ENCODE measurements at places on chromosomes 3 and 15.

- DNase-seq: no peak
Observed at GRCh38 chr15:91465696-91466095, 365.6 kb downstream of the SV2B start.

DNA sequence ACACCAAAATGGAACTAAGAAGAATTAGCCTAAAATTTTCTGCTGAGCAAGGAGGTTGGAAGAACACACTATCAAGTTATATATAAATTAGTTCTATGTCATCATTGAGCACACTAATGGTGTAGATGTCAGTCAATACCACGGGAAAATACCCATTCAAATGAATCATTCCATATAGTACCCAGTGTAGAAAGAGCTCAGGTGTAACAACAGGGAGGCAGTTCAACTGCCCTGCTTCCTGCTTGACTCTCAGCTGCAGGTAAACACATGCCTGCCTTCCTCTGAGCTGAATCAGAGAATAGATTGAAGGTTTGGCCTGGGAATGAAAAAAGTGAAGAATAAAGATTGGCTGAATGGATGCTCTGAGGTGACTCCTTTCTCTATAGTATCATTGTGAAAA, 1088.0 kb downstream of the AGBL1 start:
- DNase-seq: no peak

DNA sequence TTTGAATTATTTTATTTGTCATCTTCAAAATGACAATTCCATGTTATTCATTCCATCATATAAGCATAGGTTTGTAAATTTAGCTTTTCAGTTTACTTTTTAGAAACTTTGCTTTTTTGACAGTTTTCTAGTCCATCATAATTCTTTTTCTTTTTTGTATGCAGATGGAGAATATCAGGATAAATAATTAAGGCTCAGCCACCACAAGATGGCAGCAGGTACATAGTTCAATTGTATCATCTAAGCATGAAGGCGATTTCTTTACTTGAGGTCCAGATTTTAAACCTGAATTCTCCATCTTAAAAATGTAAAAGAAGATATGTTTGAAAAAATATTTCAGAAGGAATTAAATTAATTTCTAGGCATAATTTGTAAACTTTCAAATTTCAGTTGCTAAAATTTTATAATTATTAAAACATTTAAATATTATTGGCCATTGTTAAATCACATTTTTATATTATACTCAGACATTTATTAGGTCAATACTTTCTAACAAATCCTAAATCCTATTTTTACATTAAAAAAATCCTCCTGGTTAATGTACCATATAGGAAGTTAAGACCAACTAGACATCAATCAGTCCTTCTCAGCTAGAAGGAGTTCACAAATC, 15.1 kb downstream of the PLSCR5 start:
- no peak for DNase-seq

DNA sequence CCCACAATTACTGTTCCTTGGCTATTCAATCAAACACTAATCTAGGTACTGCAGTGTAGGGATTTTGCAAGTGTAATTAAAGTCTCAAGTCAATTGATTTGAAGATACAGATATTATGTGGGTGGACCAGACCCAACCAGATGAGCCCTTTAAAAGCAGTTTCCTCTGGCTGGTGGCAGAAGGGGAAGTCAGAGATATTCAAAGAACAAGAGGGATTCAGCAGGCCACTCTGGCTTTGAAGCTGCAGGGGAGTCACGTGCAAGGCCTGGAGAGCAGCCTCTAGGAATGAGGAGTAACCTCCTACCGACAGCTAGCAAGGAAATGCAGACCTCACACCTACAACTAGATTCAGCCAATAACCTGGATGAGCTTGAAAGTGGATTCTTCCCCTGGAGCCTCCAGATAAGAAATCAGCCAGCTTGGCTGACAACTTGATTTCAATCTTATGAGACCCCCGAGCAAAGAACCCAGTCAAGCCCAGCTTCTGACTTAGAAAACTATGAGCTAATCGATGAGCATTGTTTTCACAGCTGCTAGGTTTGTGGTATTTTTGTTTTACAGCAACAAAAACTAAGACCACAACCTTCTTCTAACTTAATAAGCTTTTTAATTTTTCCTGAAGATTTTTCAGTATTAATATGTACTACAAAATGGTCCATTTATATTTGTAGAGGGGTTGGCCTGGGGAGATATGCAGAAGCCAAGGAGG, 13.4 kb downstream of the HACD2 start:
- DNase-seq: no peak

DNA sequence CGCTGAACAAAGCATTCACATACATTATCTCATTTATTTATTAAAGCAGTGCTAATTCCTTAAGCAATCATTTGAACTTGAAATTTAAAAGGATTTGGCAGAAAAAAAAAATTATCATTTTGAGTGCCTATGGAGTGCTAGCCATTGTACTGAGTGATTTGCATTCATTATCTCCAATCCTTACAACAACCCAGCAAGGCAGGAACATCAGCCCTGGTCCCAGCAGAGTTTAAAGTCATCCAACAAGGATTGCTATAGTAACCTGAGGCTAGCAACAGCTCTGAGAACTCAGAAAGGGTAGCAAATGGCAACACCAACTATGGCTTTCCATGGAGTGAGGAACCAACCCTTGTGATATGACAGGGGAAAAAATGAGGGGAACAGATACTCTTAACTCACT, 237.6 kb upstream of the SETMAR start:
- DNase-seq: no peak

DNA sequence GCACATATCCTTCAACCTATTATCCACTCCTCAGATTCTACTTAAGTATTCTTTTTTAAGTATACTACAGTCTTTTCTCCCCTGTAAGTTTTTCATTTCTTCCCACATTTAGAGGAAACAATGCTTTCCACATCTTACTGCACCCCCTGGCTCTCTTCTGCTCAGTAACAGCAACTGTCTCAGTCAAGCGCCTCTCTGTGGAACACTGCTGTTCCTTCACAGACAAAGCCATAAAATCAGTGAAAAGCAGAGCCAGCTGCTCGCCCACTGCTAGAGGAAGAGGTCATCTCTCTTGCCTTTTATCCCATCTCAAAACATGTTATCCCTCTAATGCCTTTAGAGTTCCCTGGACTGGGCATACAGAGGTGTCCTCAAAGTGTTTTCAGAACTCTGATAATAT, 24.8 kb downstream of the SERP1 start:
- no peak for DNase-seq

DNA sequence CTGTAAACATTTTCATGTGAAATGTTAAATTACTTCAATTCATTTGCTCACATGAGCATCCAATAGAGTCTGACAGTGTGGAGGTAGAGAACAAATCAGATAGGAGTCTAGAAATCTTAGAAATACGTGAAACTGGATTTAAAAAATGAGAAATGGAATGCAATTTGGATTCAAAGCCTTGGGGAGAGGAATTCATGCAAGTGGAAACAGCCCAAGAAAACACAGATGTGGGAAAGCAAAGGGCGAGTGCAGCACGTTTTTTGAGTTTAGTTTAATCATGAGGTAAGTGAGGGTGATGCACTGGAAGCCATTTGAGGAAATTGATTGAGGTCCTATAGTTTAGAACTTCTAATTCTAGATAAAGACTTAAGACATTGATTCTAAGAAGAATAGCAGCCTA, 434.7 kb downstream of the C3orf38 start:
- no peak for DNase-seq

DNA sequence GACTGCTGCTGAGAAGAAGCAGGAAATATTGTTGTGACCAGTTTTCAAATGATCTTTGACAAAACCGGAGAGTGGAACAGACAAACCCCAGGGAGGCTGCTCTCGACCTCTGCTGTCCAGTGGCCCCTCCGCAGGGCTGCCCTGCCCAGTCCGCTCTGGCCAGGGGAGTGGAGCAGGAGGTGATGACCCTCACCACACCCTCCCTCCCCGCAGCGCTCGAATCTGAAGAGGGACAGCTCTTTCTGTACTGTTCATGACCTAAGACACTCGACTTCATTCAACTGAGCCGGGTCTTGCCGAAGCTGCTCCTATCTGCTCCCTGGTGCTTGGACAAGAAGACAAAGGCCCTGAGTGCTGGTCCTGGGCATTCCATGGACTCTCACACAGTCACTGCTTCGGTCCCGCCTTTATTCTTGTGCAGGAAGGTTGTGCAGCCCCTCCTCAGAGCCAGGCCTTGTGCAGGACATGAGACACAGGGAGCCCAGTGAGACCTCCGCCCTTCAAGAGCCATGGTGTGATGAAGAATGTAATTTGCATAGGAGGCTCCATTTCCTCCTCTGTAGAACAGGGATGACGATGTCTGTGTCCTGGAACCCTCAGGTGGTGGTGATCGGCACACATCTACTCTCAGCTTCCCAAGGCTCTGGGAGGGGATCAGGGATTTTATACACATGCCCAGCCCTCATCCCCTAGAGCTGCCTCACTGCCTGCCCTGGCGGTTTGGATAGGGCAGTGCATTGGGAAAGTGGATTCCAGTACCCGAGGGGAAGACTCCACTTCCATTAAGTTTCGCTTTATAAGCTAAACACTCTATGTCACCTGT, 97.1 kb upstream of the PRR20G start:
- no peak for DNase-seq

DNA sequence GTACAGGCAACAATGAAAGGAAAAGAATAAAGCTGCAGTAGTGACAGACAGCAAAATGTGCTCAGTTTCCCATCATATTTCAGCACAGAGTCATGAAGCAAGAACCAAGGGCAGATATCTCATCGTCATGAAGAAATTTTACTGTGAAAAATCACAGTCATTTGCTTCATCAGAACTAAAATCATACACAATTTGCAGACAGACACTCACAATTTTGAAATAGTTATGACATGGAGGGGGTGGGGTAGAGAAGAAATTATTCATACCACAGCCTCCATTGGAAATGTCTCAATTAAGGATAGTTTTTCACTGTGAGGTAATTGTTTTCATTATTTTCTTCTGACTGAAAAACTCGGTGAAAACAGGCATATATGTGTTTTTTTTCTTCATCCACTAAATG, 78.8 kb upstream of the CNTN3 start:
- DNase-seq: no peak

DNA sequence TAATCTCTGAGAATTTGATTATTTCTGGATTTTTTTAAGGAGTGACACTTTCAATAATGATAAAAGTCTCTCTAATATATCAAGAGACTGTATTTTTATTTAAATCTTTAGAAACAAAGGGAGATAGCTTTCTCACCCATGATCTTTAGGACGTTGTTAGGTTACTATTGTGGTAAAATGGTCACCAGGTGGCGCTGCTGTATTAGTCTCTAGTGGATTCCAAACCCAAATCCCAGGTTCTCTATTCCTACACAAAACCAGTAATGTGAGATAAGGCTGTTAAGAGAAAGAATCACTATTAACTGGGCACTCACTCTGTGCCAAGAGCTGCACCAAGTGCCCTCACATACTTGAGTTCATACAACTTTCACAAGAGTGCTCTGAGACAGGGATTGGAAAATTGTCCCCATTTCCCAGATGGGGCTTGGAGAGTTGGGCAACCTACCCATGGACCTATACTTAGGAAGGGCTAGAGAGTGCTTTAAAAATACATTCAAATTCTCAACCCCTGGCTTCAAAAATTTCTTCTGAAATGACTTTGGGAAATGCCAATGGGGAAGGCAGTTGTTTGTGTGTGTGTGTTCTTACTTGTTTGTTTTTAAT, 593.4 kb upstream of the TGFBR2 start:
- DNase-seq: peak; percentile 39
